ENCODE measurements at places on chromosomes 6 and 20. TPM values are rescaled to one million over a fixed set of nuclear protein-coding genes. Genes with fewer than 3 reads are reported as not detected.

DNA sequence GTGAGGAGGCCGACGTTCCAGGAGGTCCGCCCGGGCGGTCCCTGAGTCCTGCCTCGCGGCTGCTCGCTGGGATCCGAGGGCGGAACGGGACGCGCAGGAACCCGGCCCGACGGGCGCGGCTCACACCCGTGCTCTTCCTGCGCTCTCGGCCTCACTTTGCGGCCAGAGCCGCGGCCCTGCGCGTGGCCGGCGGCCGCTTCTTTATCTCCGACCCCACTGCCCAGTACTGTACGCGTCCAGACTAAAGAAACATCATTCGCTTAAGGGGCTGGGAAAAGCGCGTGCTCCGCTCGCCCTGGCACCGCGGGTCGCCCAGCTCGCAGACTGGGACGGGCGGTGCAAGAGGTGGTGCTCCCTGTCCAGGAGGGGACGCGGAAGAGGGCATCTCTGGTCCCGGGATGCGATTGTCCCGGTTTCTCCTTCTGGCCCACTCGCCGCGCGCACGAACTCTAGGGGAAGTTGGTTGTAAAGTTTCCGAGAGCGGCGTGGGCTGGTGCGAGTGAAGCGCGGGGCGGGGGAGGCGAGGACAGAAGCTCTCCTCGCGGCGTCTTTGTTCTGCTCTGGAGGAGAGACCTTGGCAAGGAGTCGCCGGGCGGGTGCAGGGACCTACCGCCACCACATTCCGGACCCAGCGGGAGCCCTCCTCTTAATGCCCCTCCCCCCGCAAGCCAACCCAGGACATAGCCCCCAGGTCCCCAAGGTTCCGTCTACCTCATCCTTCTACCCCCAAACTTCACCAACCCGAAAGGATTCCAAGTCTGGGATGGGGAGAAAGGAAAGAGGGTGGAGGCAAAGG lies 71.0 kb downstream of the SOX4 start:
- no peak for DNase-seq

DNA sequence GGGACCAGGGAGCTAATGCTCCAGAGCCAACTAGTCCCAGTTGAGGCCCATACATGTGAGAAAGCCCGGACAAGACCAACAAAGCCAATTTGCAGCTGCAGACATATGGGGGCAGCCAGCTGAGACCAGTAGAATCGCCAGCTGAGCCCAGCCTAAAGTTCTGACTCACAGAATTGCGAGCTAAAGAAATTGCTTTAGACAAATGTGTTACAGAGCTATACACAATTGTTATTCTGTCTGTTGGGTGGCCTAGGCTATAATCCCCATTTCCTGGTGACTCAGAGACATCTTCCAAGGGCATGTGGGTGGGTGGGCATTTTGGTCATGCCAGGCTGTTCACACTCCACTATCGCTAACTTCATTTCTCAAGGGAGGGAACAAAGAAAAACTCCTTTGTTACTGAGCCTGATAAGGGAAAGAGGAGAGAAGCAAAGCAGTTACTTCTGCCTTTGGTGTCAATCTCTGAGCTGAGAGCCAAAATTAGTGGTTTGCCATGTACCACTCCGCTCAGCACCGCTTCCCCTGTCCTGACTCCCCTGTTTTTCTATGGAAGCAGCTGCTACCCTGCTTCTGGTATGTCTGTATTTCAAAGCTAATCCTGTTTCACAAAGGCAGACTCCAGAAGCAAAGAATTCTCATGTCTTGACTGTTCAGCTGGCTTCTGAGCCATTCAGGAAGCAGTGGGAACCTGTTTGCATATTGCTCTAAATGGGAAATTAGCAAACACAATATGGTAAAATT lies 26.1 kb downstream of the SCP2D1 start:
- DNase-seq: no peak

GRCh38 chr6:111958534-111958933 lies 85.3 kb upstream of the FYN start:
- DNase-seq: no peak

GRCh38 chr6:27775796-27776184 lies 136.4 kb downstream of the OR2B2 start:
- peak; percentile 59 for DNase-seq

The HAO1 gene
- not detected for total RNA-seq

DNA sequence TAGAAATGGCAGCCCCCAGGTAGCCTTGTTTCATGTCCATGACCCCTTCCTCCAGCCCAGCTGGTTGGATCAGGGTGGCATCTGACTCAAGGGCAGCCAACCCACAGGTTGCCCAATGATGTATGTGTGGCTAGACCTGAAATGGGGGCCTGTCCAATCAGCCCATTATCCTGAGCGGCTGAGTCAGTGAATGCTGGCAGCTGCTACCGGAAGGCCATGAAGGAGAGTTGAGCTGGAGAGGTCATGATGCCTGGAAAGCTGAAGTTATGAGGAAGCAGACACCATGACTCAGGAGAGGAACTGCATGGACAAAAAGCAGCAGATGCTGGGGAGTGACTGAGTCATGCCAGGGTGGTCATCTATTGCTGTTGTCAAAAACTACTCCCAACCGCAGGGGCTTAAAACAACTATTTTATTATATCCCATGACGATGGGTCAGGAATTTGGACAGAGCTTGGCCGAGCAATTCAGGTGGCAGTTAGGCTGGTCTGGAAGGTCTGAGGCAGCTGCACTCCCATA lies 67.3 kb downstream of the MDGA1 start:
- DNase-seq: no peak

DNA sequence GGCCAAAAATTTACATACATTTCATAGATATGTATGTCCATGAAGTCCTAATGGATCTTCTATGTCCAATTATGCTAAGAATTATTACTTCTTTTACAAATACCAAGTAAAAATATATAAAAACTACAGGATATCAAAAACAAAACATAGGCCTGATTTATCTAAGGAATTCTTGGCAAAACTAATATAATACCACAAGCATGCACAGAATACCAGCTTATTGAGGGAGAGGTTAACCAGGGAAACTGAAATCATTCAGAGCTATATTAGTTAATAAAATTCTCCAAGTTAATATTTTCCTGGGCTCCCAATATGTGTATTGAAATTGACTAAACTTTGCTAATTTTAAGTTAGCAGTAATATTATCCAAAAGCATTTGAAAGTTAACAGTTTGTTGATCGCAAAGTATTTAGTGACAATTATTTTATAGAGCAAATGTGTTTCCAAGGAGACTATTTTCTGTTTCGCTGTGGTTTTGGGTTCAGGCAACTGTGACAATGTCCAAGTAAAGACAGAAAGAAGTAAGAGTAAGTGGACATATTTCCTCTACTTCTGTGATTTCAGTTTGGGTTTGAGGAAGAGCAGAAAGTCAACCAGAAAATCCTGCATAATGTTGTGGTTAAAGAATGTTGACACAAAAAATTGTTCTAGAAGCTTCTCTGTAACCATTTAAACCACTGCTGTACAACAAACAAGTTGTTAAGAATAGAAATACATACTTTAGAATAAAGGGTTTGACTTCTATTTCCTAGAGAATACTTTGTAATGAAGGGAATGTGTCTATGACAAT lies 167.4 kb downstream of the COL21A1 start:
- DNase-seq: no peak

DNA sequence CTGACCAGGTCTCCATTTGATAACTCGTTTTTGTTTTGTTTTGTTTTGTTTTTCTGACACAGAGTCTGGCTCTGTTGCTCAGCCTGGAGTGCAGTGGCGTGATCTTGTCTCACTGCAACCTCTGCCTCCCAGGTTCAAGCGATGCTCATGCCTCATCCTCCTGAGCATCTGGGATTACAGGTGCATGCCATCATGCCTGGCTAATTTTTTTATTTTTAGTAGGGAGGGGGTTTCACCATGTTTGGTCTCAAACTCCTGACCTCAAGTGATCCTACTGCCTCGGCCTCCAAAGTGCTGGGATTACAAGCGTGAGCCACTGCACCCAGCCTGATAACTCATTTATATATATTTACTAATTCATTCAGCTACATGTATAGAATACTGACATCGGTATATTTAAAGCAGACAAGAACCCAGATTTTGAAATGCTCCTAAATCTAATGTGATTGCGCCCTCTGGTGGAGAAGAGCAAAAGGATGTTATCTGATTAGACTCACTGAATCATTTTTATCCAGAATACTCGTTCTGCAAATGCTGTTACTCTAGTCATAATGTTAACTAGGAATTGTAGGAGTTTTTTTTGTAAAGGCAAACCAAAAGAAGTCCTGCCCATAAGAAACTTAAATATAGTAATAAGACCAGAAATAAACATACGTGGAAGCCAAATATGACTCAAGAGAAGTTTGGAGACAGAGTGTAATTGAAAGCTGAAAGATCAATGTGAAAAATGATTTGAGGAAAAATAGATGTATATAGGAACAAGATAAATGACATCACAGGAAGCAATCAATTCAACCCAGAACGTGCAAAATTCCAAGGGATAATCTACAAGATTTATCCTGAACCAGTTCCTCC lies 5.3 kb upstream of the COL12A1 start:
- DNase-seq: no peak

GRCh38 chr6:35057449-35058357 lies 83.4 kb downstream of the TCP11 start:
- DNase-seq: no peak

The CDYL gene
- 56.8 TPM for total RNA-seq

The HUS1B gene
- total RNA-seq: 0.34 TPM

DNA sequence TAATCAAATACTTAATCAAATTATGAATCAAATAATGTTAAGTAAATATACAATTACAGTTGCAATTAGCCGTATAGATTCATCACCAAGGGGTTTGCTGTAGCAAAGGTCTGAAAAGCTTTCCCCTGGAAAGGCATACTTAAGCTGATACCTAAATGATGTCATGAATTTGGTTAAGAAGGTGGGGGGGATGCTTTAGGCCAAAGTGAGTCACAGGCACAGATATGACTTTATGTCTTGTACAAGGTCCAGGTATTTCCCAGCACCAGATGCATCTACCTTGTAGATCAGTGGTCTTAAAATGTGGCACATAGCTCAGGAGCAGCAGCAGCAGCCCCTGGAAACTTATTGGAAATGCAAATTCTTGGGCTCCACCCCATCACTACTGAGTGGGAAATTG lies 557.3 kb upstream of the CDH4 start:
- DNase-seq: no peak

The CPNE5 gene
- total RNA-seq: 7.8 TPM

DNA sequence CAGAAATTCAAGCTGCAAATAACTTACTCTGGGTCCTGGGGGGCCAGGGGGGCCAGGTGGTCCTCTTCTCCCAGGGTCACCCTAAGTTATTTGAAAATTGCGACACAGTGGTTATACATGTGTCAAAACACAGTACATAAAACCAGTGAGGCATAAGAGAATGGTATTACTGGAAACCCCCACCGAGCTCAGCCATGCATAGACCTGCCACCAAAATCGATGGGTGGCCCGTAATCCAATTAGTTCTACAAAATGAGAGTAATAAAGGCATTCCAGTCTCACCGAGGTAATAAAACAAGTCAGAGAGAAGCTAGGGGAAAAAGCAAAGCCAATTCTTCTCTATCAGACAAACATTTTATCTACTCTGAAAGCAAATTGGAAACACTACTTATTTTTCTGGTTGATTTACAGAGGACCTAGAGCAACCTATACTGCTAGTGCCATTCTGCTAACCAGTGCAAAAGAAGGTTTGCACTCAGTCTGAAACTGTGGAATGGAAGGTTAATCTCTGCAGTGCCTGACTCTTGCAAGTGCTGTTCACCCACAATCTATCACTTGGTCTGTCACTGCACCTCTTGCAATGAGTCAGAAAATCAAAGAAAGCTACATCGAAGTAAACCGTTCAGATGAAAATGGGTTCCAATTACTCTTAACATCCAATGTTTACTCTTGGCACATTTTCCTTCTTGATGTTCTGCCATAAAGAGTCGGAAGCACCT lies 32.4 kb downstream of the COL9A1 start:
- DNase-seq: no peak

GRCh38 chr20:297925-298775 lies 780 bp downstream of the ZCCHC3 start:
- DNase-seq: peak; percentile 90

- no peak for DNase-seq
Measured at GRCh38 chr6:158970640-158971275, 29.2 kb downstream of the RSPH3 start.

DNA sequence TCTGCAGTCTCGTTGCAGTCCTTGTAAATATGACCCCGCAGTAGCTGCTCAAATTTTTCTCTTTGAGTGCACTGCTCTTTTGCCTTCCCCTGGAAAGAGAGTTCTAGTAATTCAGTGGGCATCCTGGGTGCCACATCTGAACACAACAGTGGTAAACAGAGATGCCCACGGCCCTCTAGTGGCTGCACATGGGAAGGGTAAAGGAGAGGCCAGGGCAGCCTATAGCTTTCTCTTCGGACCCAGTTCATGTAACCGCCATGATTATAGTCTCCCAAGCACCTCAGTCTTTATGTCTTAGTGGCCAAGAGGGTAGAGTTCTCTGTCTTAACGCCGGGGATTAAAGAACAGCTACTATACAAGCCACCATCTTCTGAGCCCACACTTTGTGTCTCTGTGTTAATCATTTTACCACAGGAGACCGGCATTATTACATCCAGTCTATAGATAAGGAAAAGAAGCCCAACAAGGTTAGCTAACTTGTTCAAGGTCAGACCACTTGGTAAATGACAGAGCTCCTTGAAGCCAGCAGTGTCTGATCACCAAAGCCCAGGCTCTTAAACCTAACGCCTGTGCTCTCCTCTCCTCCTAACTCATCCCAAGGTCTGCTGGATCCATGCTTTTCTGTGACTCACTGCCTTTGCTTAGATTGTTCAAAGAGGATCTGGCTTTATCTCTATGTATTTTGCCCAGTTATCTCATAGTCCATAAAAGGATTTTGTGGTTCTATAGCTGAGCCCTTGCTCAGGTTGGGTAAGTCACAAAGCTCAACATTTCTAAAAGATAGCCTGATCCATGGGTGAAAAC lies 81.8 kb downstream of the ISM1 start:
- DNase-seq: peak; percentile 42

The STMND1 gene
- 0.92 TPM for total RNA-seq

DNA sequence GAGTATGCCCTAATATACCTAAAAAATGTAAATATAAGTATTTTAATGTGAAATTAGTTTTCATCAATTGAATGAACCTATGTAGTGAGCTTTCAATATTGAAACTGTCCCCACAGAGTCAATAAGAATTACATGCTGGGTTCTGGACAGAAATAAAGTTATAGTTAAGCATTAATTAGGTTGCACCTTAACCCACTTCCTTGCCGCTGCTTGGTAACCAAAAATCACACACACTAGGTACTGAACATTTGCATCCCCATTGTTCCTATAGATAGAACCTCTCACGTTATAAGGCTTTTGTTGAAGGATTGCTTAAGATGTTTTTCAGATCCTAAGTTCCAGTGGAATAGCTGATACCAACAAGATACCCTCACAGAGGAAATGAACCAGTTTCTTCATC lies 237.1 kb upstream of the OPRM1 start:
- no peak for DNase-seq

DNA sequence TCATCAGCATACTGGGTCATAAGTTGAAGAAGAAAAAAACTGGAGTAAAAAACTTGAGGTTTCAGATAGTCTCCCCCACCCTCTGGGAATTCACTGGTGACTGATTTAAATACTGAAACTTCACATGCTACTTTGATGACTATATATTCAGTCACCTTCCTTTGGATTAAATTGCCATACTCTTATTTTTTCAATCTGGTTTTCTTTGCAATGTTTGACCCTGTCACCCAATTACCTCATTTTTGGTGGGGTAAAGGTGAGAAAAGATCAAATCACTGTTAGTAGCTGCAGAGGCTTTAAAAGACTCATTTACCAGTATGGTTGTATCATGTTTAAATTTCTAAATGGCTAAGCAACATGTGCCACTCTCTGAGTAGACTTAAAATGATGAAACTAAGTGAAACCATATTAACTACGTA lies 862.7 kb upstream of the FLRT3 start:
- no peak for DNase-seq

GRCh38 chr6:99393366-99393697 lies 663 bp downstream of the COQ3 start:
- no peak for DNase-seq

The BPIFB6 gene
- total RNA-seq: not detected

Measured in left colon (tissue), 2 donors.